Calu3 (cell line): ENCODE measurements at places on chromosomes 12 and 14.

DNA sequence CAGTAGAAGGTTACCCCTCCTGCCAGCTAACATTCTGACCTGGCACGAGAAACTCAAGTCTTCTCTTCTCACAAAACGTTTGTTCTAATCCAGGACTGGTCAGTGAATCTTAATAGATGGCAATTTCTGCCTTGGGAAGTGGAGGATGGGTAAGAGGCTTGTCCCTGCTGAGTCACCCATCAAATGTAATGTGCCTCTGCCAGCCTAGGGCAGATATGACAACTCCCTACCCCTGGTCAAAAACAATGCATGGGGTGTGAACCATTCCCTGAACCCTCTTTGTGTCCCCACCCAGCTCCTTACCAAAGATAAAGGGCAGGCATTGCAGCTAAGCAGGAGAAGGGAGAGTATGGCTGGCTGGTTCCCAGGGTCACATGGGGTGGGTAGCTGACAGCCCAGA, 1052.9 kb downstream of the GALC start:
- no peak for DNase-seq

- no peak for DNase-seq
Measured at GRCh38 chr14:92591346-92591745, 77.8 kb downstream of the RIN3 start.

DNA sequence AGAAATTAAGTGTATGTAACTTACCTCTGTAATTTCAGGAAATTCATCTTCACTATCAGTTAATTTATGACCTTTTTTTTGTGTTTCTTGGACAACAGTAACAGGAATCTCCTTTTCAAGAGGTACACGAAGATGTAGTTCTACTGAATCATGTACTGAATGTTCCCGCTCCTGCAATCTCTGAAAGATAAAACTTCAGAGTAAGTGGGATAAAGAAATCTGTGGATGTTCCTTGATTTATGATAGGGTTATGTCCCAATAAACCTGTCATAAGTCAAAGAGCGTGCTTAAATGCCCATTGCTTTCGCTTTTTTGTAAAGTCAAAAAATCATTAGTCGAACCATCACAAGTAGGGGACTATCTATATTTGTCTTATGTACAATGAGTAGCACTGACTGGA, 40.8 kb downstream of the SENP1 start:
- no peak for DNase-seq

DNA sequence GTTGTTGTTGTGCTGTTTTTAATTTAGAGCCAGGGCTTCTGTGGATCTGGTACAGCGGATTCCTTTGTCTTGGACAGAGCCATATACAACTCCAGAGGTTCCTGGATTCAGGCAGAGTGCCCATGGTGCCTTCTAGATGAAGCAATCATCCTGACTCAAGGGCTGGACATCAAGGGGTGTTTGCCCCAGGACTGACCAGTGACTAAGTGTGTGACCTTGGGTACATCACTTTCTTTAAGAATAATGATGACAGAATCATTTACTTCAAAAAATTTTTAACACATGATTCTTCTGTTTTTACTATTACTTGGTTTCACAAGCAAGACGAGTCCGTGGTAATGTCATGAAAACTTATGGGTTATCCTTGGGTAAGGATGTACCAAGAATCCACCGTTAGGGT, 397.3 kb downstream of the ZFP36L1 start:
- no peak for DNase-seq

GRCh38 chr14:68534276-68534675, 258.6 kb downstream of the ZFP36L1 start:
- no peak for DNase-seq

DNA sequence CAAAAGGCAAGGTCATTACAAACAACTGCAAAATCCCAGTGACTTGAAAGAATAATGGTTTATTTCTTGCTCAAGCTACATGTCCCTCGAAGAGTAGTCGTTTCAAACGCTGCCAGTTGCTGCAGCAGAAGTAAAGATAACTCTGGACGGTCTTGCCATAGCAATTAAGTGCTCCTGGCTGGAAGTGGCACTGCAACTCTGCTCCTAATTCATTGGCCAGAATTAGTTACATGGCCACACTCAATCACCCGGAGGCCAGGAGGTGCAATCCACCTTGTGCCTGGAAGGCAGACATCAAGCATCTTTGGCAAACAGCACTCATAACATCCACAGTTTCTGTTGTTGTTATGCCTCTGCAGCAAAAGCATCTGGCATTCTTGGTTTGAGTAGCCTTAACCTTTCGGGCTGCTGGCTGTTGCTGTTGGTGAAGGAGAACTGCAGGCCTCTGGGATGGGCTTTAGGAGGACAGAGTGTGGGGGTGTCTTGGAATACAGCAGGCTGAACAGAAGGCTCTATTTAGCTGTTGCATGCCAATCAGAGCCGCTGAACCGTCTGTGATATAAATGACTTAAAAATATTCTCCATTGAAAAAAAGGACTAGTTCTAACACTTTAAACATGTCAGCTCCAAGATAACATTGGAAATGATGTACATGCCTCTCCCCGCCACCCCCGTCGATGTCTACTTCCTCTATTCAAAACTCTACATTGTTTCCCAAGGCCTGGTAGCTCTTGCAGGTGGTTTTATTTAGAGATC, 123.5 kb upstream of the DYRK2 start:
- no peak for DNase-seq

GRCh38 chr12:65756956-65757511, 67.2 kb upstream of the HMGA2 start:
- DNase-seq: no peak

DNA sequence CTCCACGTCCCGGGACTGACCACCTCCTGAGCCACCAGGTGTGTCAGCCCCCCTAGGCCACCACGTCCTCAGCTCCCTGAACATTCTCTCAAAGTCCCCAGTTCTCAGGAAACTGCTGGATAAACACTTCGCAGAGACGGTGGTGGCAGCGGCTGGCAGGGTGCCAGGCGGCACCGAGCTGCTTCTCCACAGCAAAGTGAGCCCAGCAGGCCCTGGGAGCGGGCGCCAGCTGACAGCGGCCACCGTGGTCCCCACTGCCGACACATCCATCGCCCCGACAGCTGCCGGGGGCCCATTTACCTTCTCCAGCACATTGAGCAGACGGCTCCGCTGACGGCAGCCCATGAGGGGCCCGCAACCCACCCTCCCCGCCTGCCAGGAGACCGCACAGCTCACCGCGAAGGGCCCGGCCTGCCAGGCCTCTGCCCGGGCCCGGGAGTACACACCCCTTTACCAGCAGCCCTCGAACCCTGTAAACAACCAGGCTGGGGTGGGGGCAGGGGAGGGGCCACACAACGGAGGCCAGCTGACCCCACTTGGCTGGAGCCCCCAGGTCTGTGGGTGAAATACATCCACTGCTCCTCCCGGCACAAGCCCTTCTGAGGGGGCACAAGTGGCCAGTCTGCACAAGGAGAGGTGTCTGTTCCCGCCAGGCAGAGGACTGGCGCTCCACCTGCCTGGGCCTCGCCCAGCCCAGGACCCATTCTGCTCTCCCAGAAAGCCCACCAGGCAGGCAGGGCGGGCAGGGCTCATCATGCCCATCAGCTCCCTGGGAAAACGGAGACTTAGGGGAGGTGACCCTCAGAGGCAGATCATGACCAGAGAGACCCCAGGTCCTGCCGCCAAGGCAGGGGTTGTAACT, 10.5 kb downstream of the AKT1 start:
- DNase-seq: no peak

DNA sequence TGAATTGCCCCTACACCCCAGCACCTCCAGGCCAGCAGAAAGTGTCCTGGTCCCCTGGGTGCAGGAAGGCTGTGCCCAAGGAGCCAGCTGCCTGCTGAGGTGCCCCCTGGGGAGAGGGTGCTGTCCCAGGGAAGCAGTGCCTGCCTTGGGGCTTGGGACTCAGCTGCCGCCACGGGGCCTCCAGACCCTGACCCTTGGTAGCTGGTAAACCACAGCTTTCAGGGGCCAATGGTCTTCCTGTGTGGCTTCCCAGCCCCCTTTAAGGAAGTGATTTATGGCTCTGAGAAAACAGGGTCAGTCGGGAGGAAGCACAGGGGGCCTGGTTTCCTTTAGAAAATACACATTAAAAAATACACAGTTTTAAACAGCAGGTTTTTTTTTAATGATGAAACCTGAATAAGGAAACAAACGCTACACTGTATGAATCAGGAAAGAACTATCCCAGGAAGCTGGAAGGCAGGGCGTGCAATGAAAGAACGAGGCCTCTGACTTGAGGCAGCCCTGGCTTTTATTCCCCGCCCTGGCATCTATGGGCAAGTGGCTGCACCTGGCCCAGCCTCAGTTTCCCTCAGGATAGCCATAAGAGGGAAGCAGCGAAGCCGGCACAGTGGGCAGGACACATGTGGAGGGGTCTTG, 40.6 kb upstream of the EML1 start:
- DNase-seq: peak; percentile 60

GRCh38 chr14:100030452-100031153, 34.6 kb upstream of the EVL start:
- no peak for DNase-seq

DNA sequence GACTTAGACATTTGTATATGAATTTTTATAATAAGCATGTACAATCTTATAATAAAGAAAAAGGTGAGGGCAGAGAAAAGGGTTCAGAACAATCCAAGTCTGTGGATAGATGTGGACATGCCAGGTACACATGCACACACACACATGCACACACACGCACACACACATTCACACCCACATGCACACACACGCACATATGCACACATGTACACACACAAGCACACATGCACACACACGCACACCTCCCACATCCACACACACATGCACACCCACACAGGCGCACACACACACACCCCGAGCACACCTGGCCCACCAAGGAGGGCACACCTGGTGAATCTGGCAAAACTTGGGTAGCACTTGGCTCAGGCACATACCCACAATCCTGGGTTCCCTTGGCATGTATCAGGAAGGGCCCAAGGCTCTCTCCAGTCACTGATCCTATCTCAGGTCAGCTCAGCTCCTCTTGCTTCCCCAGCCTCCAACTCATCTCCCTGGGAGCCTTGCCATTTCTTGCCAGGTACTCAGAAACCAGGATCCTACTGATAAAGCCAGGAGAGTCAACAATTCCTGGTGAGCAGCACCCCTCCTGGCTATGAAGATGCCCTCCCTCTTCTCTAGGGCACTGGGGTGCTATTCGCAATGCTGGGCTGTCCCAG, 18.6 kb upstream of the TMEM106C start:
- DNase-seq: no peak

GRCh38 chr14:68927956-68928675, 51.0 kb downstream of the ACTN1 start:
- DNase-seq: no peak

DNA sequence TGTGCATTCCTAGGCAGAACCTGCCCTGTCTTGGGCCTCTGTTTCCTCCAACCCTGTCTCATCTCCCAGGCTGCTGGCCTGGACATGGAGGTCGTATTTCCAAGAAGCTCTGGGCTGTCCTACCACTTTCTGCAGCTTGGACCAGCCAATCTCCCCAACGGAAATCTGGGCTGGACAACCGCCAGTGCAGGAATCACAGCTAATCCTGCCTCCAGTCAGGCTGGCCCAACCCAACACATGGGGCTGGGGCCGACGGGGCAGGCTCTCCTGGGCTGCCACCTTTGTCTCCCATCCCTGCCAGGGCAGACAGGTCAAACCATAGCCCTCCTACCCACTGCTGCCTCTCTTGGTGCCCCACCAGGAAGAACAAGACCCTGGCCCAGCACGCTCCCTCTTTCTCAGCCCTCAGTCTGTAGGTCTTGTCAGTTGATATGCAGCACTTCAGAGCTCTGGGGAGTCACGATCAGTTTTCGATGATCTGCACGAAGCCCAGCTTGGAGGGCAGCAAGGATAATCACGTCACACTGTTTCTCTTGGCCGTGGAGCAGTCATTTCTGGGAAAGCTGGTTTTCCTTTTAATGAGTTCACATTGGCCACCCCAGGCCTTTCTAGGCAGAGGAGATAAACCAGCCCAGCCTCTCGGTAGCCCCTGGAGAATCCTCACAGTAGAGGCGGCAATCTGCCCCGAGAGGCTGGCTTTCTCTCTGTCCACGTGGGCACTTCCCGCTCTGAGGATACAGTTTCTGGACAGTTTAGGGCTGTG, 195.2 kb upstream of the PRMT8 start:
- DNase-seq: no peak

DNA sequence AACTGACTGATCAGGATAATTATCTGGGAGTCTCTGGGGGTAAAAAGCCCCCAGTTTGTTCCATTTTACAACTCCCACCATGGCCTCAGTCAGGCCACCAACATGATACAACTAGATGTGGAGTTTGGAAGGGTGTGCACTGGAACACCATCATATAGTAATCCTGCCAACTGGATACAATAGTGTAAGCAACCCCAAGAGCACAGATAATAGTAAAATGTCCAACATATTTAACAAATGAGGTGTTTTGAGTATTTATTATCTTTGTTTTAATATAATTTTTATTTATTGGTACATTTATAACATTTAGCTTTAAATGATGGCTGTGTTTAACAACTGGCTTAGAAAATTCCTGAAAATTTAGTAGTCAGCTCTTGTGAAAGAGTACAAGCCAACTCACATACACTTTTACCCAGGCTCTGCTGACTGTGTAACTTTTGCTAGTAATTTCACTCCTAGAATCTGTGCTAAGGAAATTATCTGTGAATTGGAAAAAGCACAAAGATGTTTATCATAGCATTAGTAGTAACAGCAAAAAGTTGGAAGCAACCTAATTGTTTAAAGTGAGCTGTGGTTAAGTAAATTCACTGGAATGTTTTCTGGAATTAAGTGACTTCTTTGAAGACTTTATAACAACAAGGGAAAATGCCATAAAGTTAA, 196.8 kb downstream of the RAD51B start:
- DNase-seq: no peak

DNA sequence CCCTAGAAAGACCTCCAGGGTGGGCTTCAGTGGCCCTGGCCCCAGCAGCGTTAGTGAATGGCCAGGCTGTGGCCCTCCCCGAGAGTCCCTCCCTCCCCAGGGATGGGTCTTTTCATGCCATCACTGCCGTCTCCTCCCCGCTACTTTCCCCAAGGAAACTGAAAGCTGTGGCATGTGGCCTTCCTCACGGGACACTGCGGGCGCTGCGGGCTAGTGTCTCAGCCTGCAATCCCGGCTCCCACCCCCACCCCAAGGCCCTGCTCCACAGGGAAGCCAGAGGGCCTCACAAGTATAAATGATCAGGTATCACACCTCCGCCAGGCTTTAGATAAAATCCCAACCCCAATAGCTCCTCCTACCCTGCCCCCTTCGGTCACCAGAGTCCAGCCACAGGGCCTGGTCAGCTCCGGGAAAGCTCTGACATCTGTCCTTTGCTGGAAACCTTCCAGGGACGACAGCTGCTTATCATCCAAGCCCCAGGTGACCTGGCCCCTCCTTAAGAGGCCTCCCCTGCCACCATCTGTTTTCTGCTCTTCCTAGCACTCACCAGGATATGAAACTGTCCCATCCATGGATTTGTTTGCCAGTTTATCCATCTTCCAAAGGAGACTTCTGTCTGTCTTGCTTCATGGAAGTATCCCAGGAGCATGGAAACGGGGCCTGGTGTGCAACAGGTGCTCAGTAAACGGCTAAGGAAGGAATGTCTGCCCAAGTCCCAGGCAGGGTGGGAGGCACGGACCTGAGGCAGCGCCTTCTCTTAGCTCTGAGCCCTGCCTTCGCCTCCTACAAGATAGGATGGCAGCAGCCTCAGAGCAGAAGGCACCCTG, 31.6 kb downstream of the CCDC85C start:
- DNase-seq: no peak
